ENCODE measurements at places on chromosomes 6 and 20. TPM values are rescaled to one million over a fixed set of nuclear protein-coding genes. Genes with fewer than 3 reads are reported as not detected.
A peak's percentile ranks its signal among the peaks of the same experiment; 100 is the strongest.

UST gene
- total RNA-seq: 6.1 TPM

DEFB123 gene
- total RNA-seq: not detected

TP53RK gene
- 9.2 TPM for total RNA-seq

SLC17A2 gene
- not detected for total RNA-seq

PLCB4 gene
- 2.5 TPM for total RNA-seq

ABHD16B gene
- total RNA-seq: not detected

DNA sequence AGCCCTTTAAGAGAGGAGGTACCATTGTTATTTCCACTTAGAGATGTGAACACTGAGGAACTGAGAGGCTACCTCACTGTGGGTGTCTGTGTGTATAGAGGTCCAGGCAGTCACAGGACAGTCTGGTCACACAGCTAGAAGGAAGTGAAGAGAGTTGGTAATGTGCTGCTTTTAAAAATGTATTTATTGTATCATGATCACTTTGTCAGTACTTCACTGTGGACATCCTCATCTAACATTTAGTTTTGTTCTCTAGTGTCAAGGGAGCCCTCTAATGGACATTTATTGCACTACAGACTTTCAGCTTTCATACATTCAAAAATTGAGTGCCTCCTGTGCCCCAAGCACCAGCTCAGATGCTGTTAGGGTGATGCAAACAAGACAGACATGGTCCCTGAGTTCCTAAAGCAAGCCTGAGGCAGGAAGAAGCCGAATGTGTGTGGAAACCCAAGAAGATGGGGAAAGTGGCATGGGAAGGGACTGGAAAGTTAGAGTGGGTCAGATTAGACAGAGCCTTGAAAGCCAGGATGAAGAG is 123.0 kb downstream of the SLC16A10 start:
- no peaks in the 10 kb centered on the region for H3K27me3 ChIP-seq
- H3K4me3 ChIP-seq: no peak overlapping the region
- no peak overlapping the region for H3K27ac ChIP-seq
- H3K36me3 ChIP-seq: no peaks in the 10 kb centered on the region
- DNase-seq: peak; percentile 45

GRCh38 chr6:143117108-143117507 is 56.4 kb downstream of the AIG1 start:
- no peak for DNase-seq
- no peaks in the 10 kb centered on the region for H3K36me3 ChIP-seq
- H3K4me3 ChIP-seq: no peak overlapping the region
- no peaks in the 10 kb centered on the region for H3K27me3 ChIP-seq

GRCh38 chr6:119052987-119053386 is 25.5 kb downstream of the FAM184A start:
- DNase-seq: no peak
- no peaks in the 10 kb centered on the region for H3K4me1 ChIP-seq
- H3K36me3 ChIP-seq: no peaks in the 10 kb centered on the region
- no peak overlapping the region for H3K27ac ChIP-seq
- no peaks in the 10 kb centered on the region for H3K27me3 ChIP-seq
- no peak overlapping the region for H3K4me3 ChIP-seq

DNA sequence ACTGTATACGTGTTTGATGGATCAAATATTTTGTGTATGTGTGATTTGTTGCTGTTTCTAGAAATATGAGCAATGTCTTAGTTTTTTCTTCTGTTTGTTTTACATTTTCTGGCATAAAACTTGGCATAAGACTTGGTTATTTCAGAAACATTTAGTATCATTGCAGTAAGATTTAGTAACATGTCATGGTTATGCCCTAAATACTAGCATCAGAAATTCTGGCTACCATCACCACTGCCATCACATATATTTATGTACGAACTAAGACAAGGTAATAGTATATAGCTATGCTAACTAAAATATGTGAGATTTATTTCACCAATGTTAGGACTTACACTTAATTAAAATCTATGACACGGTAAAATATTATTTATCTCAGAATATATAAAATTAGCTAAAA is 10.3 kb upstream of the ADGRG6 start:
- no peak overlapping the region for H3K27ac ChIP-seq
- no peak overlapping the region for H3K4me3 ChIP-seq
- H3K36me3 ChIP-seq: no peaks in the 10 kb centered on the region
- no peaks in the 10 kb centered on the region for H3K4me1 ChIP-seq
- H3K27me3 ChIP-seq: no peaks in the 10 kb centered on the region
- no peak for DNase-seq

DNA sequence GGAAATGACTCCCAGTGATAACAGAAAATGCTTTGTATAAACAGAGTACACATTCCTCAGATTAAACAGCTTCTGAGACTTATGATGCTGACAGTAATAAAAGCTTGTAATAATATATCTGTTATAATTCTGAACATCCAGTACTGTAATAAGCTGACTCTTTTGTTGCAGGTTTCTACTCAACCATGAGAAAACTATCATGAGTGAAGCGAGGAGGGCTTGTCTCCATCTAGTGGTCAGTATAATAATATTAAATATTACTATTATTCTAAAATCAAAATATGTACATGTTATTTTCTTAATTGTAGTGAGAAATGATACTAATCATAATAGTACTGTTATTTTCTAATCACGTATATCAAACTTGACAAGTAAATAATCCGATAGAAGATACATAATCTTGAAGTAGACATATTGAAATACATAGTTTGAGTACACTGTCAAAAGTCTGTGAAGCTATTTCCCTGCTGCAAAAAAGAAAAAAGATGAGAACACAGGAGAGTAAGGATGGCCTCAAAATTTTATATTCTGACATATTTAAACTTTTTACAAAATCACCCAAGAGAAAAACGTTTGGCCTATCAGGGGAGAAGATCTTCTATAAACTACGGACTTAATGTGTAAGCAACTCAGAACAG is 183.1 kb downstream of the MOXD1 start:
- H3K27ac ChIP-seq: no peak overlapping the region
- H3K4me1 ChIP-seq: no peaks in the 10 kb centered on the region
- DNase-seq: peak; percentile 3
- no peak overlapping the region for H3K4me3 ChIP-seq
- no peaks in the 10 kb centered on the region for H3K36me3 ChIP-seq

DNA sequence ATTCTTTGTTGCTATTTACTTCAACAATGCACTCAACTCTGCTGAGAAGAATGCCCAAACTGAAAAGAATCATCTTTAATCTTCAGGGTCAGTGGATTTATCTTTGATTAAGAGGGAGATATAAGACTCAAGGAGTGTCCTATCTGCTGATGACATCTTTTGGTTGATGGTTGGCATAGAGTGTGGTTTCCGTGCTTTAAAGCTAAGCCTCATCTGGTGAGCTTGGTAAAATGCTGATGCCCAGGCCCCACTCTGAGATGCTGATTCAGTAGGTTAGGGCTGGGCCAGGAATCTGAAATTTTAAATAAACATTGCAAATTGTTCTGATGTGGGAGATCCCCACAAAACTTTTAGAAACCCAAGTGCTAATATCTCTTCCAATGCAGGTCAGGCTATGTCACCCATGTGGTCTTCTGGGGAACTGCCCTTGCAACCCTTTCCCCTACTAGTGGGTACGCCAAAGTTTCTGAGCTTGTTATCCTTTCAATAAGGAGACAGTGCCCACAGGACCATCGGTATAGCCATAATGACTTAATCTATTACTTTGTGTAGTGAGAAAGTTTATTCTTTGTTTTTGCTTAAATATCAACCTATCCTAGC is 68.5 kb upstream of the ARMH2 start:
- no peaks in the 10 kb centered on the region for H3K27me3 ChIP-seq
- no peaks in the 10 kb centered on the region for H3K4me1 ChIP-seq
- H3K36me3 ChIP-seq: no peaks in the 10 kb centered on the region
- no peak overlapping the region for H3K4me3 ChIP-seq
- DNase-seq: no peak
- no peak overlapping the region for H3K27ac ChIP-seq

GRCh38 chr6:43509142-43509983 is 783 bp downstream of the LRRC73 start:
- peak overlapping the region; percentile 64 for H3K4me3 ChIP-seq
- H3K27ac ChIP-seq: peak overlapping the region; percentile 4
- peaks cover 16% of the 10 kb centered on the region for H3K36me3 ChIP-seq
- H3K4me1 ChIP-seq: peaks cover 22% of the 10 kb centered on the region
- DNase-seq: no peak

- no peaks in the 10 kb centered on the region for H3K36me3 ChIP-seq
- DNase-seq: no peak
- H3K4me3 ChIP-seq: no peak overlapping the region
- no peaks in the 10 kb centered on the region for H3K27me3 ChIP-seq
Observed at GRCh38 chr6:90194371-90194841, 102.2 kb downstream of the BACH2 start.

- H3K4me1 ChIP-seq: peaks cover 23% of the 10 kb centered on the region
- no peak overlapping the region for H3K27ac ChIP-seq
- H3K4me3 ChIP-seq: no peak overlapping the region
- no peaks in the 10 kb centered on the region for H3K27me3 ChIP-seq
Observed at GRCh38 chr6:157185171-157185570, 138.1 kb downstream of the TMEM242 start.

- no peak for DNase-seq
- no peak overlapping the region for H3K4me3 ChIP-seq
- no peaks in the 10 kb centered on the region for H3K4me1 ChIP-seq
- H3K36me3 ChIP-seq: no peaks in the 10 kb centered on the region
Observed at GRCh38 chr20:3777716-3778629, 3.3 kb downstream of the SPEF1 start.

GRCh38 chr6:131001111-131001736 is 61.8 kb downstream of the EPB41L2 start:
- DNase-seq: no peak
- peaks cover 3% of the 10 kb centered on the region for H3K4me1 ChIP-seq
- H3K4me3 ChIP-seq: no peak overlapping the region
- H3K36me3 ChIP-seq: no peaks in the 10 kb centered on the region

- no peak overlapping the region for H3K4me3 ChIP-seq
- no peaks in the 10 kb centered on the region for H3K36me3 ChIP-seq
- H3K27me3 ChIP-seq: no peaks in the 10 kb centered on the region
- no peak overlapping the region for H3K27ac ChIP-seq
Observed at GRCh38 chr6:136547336-136547735, 2.9 kb downstream of the MAP7 start.

DNA sequence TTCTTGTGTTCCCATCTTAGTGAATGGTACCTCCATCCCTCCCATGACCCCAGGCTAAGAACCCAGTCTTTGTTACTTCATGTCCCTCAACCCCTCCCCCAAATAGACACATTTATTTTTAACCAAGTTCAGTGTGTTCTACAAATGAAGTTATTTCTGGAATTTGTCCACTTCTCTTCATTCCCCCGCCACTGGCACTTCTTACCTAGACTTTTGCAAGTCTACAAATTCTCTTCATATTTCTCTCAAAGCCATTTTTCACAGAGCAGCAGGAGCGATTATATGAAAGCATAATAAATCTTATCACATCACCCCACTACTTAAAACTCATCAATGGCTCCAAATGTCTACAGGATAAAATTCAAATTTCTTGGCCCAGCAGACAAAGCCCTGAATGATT is 131.4 kb downstream of the BTBD9 start:
- no peak overlapping the region for H3K4me3 ChIP-seq
- no peaks in the 10 kb centered on the region for H3K36me3 ChIP-seq
- peaks cover 14% of the 10 kb centered on the region for H3K4me1 ChIP-seq
- no peak overlapping the region for H3K27ac ChIP-seq
- DNase-seq: no peak

GRCh38 chr6:48916607-48917006 is 546.4 kb downstream of the MMUT start:
- H3K4me3 ChIP-seq: no peak overlapping the region
- no peak overlapping the region for H3K27ac ChIP-seq
- no peak for DNase-seq
- H3K36me3 ChIP-seq: no peaks in the 10 kb centered on the region
- no peaks in the 10 kb centered on the region for H3K4me1 ChIP-seq
- H3K27me3 ChIP-seq: no peaks in the 10 kb centered on the region

DNA sequence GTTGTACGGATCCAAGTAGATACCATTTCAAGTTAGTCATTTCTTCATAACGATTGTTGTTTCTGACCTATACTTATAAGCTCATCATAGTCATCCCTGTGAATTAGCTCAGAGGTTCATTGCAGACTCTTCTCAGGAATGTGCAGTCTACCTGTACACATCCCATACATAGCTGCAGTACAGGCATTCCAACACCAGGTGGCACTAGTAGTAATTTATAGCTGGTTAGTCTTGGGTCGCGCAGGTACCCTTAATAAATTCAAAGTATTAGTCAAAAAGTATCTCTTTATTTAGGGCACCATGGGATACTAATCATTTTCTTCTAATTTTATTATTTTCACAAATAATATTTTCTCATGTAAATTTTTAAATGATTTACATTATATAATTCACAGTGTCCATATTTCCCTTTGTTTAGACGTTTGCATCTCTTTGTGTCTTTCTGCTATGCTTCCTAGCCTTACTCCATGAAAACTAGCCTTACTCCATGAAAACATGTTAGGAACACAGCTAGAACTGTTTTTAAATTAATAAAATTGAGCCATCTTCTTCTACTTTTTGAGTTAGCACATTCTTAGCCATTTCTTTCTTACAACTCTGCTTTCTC is 128.6 kb upstream of the FAM83B start:
- peak; percentile 63 for DNase-seq
- peaks cover 4% of the 10 kb centered on the region for H3K4me1 ChIP-seq
- H3K36me3 ChIP-seq: no peaks in the 10 kb centered on the region
- no peak overlapping the region for H3K27ac ChIP-seq

DNA sequence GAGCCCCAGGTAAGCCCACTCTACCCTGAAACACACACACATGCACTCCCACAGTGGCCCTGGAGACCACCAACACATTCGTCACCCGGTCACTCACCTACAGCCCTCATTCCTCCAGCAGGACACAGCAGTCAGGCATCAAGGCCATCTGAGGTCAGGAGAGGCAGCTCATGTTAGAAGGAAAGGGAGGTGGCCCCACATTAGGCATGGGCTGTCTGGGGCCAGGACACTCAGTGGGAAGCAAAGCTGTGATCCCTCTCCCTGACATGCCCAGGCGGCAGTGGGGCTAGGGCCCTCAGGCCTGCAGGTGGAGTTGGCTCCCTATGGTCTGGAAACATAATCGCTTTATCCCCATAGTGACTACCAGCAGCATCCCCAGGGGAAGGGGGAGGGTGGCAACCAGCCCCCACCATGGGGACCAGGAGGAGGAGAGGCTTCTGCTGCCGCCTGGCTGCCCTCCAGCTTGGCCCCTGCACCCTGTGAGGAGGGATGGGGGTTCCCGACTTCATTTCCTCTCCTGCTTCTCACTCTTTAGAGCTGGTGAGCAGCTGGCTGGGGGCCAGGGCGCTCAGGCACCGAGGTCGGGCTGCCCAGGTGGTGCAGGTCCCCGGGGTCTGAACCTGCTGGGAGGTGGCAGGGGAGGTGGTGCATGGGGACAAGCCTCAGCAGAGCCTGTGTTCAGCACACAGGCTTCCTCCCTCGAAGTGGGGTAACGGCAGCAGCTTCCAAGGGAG is 76.6 kb upstream of the CST7 start:
- H3K27ac ChIP-seq: no peak overlapping the region
- H3K27me3 ChIP-seq: peaks cover 17% of the 10 kb centered on the region
- no peaks in the 10 kb centered on the region for H3K36me3 ChIP-seq

- H3K4me3 ChIP-seq: no peak overlapping the region
- H3K4me1 ChIP-seq: peaks cover 9% of the 10 kb centered on the region
- no peaks in the 10 kb centered on the region for H3K27me3 ChIP-seq
- H3K27ac ChIP-seq: no peak overlapping the region
Observed at GRCh38 chr6:138439546-138439945, 35.5 kb downstream of the HEBP2 start.
